DND-41 (cell line): ENCODE measurements at places on chromosomes 7 and 10.

DNA sequence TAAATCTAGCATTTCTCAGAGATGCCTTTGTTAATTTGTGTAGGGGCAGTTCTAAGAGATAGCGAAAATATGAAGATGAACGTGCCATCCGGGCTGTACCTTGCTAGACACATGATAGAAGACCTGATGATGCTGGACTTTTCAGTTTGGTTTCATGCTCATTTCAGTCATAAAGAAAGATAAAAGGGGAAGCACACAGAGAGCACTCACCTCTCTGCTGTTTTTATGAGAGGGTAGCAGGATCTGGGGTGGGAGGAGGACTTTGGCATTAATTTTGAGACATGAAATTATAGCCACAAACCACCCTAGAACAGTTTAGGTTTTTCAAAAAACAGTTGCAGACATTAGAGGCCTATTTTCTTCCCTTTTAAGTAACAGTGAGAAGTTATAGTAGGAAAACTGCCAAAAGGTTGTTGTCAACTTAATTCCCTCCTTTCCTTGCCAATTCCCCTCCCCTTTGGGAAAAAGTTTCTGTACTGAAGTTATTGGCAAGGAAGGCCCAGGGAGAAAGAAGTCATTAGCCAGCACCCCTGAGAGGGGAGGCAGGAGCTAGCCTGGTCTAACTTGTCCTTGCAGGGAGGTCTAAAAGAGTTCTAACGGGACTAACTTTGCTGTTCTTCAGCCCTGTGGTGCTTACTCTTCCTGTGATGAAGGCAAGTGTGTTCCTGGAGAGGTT lies 2.6 kb downstream of the ST7 start:
- no peak for DNase-seq

DNA sequence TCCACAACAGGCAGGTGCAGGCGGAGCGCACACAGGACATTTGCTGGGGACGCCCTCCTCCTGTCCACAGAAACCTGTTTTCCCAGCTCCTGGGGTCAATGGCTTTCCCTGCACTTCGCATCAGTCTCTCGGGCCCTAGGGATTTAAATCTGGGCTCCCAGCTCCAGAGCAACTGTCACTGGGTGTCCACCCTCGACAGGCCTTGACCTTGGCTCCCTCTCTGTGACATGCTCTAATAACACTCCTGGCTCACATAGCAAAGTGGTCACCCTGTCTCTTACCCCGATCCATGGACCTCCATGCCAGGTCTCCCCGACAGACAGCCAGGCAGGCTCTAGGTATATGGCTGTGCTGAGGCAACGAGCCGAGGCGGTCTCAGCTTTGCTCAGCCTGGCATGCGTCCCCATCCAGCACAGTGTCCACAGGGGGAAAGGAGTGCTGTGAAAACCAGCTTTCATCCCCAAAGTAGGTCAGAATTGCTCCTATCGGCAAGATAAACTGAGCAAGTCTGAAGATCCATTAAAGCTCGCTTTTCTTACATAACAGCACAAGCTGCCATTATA lies 195.6 kb downstream of the TNS3 start:
- no peak for DNase-seq

DNA sequence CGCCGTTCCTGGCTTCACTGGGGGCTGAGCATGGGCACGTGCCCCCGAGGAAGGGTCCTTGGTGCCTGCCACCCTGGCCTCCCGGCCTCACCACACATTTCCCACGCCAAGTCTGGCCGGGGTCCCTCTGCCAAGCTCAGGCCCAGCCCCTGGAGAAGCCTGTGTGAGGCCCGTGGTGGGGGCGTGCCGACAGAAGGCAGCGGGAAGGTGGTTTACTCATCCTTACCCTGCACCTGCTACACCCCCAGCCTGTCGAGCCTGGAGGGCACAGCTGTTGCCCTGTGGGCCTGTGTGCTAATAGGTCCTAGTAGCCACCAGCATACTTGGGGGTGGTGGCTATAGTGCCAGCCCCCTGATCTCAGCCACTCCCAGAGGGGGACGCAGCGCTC lies 46.7 kb downstream of the NKX6-2 start:
- DNase-seq, result no peak

DNA sequence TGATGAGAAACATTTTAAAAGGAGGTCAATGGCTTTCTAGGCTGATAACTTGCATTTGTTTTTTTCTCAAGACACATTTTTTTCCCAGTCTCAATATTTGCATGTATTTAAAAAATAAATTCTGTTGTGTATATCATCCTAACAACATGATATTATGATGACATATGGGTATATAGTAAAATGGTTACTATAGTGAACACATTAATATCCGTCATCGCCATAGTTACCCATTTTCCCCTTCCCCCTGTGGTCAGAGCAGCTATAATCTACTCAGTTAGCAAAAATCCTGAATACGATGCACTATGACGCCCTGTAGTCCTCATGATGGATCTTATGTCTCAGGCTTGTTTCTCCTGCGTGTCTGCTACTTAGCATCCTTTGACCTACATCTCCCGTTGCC lies 60.9 kb upstream of the ZPBP start:
- DNase-seq, result no peak

DNA sequence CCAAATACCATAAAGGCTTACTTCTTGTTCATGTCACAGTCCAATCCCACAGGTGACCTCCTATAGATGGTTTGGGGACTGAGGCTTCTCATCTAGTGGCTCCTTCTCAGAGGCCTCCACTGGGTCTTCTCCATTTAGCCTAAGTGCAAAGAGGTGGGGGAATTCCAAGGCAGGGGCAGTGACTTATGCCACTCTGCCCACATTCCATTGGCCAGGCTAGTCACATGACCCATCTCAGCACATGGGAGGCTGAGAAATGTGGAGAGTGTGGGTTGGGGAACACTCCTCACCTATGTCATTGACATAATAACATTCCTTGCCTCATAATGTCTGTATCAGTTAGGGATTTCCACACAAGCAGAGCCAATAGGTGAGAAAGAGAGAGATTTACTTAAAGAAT lies 104.3 kb upstream of the PLXNA4 start:
- DNase-seq, result no peak

DNA sequence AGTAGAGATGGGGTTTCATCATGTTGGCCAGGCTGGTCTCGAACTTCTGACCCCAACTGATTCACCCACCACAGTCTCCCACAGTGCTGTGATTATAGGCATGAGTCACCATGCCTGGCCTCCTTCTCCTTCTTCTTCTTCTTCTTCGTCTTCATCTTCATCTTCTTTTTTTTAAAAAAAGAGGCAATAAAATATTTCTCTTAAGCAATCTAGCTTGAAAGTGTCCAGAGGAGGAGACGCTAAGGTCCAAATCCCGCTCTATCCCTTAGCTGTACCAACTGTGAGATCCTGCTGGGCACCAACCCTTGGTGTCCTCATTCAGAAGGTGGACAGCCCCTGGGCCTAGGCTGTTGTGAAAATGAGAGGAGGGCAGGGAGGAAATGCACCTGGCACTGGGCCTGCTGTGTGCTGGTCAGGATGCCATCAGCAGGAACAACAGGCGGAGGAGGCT lies 13.9 kb upstream of the PSAP start:
- DNase-seq, result peak; percentile 38

- DNase-seq, result no peak
Observed at GRCh38 chr10:86123715-86124114, 242.9 kb downstream of the GRID1 start.

GRCh38 chr10:9140373-9140772 lies 1085.9 kb downstream of the GATA3 start:
- DNase-seq, result no peak

DNA sequence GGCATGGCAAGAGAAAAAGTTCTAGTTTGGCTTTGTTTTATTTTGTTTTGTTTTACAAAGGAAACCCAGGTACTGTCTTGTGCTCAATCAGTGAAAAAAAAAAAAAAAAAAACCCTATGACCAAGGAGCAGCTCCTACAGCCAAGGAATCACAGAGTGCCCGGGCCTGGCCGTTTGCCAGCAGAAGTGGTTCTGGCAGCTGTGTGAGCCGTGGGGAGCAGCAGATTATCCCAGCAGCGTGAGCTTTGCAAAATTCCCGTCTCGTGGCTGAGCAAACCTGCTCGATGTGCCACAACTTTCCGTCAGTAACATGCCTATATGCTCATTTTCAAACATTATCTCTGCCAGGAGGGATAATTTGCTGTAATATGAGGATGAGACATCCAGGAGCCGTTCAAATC lies 293.7 kb downstream of the POU6F2 start:
- no peak for DNase-seq

DNA sequence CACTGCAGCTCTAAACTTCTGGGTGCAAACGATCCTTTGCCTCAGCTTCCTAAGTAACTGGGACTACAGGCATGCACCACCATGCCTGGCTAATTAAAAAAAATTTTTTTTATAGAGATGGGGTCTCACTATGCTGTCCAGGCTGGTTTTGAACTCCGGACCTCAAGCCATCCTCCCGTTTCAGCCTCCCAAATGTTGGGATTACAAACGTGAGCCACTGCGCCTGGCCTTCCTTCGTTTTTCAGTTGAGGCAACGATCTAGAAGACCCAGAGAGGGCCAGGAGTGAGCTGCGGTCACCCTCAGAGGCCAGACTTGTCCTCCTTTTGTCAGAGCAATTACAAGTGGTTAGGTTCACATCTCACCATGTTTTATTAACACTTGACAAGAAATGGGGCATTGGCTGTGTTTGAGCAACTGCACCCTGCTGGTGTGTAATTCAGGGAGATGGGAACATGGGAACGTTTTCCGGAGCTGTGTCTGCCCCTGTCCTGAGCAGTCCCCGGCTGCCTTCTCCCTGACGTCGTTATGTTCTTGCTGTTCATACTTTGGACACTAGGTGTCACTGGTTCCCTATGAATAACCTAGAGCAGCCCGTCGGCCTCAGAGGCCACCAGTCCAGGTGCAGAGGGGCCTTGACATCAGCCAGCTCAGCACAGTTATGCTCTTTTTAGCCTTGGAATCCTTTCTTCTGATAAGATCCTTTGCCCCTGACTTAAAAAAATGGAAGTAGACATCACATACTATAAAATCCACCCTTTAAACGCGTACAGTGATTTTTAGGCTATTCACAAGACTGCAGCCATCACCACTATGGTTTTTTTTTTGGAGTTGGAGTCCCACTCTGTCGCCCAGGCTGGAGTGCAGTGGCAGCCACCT lies 375.0 kb downstream of the TYW1 start:
- DNase-seq, result peak; percentile 70

DNA sequence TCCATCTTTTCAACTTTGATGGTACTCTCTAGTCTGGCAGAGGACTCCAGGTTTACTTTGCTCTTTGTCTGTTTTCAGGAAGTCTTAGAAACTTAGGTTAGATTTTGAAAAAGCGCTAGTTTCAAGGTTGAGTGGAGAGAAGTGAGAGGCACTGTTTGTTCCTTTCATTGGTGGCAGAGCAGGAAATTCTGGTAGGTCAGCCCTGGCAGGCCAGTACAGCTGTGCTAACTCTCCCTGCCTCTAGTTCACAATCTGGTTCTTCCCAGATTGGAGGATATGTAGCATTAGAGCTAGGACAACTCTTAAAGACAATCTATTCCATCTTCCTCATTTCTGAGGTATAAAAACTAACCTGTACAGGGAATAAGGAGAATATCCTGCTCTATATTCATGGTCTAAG lies 160.9 kb upstream of the FZD1 start:
- DNase-seq, result no peak

DNA sequence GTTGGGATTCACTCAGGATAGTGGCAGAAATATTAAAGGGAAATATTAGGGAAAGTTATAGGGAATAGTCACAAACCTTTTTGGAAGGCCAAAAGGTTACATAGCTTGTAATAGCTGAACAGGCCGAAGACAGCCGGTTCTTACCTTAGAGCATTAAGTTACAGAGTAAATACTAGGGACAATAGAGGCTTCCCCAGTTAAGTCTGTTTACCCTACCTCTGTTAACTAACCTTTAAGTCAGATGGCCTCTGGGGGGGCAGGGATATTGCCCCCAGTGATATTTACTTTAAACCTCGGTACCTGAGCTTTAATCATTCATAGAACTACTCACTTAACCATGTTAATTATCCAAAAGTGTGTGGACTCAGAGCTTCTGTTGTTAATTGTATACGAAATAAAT lies 7.4 kb downstream of the POLR1F start:
- DNase-seq, result no peak

DNA sequence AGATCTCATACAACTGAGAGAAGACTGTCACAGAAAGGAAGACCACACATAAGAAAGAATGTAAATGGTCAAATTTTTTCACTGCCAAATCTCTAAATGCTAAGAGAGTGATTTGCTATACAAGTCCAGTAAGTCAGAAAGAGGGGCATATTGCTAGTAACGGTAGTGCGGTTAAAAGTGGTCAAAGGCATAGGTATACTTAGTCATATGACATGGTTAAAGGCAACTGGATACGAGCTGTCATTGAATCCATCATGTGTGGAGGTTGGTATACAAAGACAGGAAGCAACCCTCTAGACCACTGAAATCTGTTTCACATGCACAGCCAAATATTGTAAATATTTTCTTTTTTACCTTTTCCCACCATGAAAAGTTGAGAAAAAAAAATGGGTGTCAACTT lies 4.8 kb downstream of the INHBA start:
- no peak for DNase-seq

DNA sequence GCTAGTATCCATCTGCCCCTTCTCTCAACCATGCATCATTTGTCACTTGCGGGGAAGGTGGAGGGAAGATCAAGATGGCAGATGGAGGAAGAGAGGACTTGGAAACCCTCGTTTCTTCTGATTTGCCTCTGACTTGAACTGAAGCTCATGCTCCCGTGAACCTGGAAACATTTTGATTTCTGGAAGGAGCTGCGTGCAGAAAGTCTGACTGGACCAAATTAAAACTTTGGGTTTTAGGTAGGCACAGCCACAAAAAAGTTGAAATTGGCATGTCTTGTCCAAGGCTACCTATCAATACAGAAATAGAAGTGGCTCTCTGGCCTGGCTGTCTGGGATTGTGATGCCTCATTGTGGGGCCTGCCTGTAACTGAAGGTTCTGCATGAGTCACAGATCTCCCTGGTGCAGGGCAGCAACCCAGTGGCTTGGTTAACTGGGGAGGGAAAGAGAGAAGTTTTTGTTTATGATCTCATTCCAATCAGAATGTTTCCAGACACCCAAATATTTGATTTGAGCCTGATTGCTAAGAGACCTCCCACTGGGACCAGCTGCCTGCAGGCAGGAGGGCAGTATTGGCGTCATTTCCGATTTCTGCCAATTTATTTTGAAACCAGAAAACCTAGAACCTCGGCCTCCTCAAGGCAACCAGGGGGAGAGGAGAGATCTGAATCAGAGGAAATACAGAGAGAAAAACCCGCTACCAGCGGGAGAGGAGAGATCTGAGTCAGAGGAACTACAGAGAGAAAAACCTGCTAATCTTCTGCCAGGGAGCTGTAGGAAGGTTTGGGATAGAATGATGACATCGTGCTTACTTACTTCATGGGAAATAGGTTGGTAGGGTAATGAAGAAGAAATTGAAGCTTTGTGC lies 363.6 kb downstream of the ANKRD30A start:
- no peak for DNase-seq
